Osteocyte (in vitro differentiated cells): ENCODE measurements at places on chromosomes 3 and 15. TPM values are rescaled to one million over a fixed set of nuclear protein-coding genes. Genes with fewer than 3 reads are reported as not detected.

CPNE4 gene
- not detected in 2 replicates for total RNA-seq

PLSCR2 gene
- total RNA-seq: not detected in 2 replicates

TRMT10C gene
- 18.2 and 19.7 TPM in 2 replicates for total RNA-seq

GRAMD2A gene
- 0.47 TPM in 1 of 2 replicates, not detected in the other for total RNA-seq

GRCh38 chr3:55516392-55517030, 29.4 kb upstream of the WNT5A start:
- no peaks in the 10 kb centered on the region for H3K36me3 ChIP-seq
- H3K27ac ChIP-seq: no peak overlapping the region
- peaks cover 17% of the 10 kb centered on the region for H3K27me3 ChIP-seq
- peaks cover 20% of the 10 kb centered on the region for H3K4me1 ChIP-seq
- no peak for DNase-seq
- H3K4me3 ChIP-seq: no peak overlapping the region

DNA sequence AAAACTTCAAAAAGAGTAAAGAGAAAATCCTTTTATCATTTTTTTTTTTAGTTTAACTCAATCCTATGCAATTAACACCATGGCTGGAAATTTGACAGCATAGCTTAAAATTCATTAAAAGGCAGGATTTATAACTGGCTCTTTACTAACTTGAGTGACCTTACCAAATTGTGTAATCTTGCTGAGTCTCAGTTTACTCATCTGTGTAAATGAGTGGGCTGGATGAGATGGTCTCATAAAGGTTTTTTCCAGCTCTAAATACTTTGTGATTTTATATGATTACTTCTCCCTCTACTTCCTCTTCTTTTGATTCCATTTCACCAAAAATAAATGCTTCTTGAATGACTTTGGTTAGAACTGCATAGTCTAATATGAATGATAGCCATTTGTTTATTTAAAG, 234.9 kb upstream of the SATB1 start:
- no peak for DNase-seq
- no peaks in the 10 kb centered on the region for H3K36me3 ChIP-seq
- H3K27ac ChIP-seq: no peak overlapping the region
- no peaks in the 10 kb centered on the region for H3K4me1 ChIP-seq
- H3K27me3 ChIP-seq: no peaks in the 10 kb centered on the region

NECTIN3 gene
- 70.8 and 75.5 TPM in 2 replicates for total RNA-seq

PRSS50 gene
- total RNA-seq: not detected in 2 replicates

GRCh38 chr3:96959901-96960641, 145.7 kb downstream of the EPHA6 start:
- H3K27me3 ChIP-seq: no peaks in the 10 kb centered on the region
- no peaks in the 10 kb centered on the region for H3K36me3 ChIP-seq
- H3K4me3 ChIP-seq: no peak overlapping the region
- DNase-seq: no peak
- peaks cover 11% of the 10 kb centered on the region for H3K4me1 ChIP-seq

UPK1B gene
- total RNA-seq: 0.24 TPM in 1 of 2 replicates, not detected in the other

DNA sequence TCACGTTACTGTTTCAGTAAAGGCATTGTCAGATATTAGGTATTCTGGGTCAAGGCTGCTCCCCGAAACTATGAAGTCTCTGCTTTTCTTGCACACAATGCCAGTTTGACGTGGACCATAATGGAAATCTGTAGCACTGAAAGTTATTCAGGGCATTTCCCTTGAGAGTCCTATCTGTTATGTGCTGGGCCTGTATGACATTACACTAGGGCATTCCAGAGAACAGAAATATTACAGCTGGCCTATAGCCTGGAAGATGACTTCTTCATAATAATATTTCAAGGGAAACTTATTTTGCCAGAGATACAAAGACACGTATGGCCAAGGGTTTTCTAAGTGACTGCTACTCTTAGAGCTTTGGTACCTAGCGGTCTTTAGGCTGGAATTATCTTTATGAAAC, 613.6 kb upstream of the CBLB start:
- H3K27ac ChIP-seq: no peak overlapping the region
- no peaks in the 10 kb centered on the region for H3K27me3 ChIP-seq
- DNase-seq: no peak
- H3K4me3 ChIP-seq: no peak overlapping the region
- H3K36me3 ChIP-seq: peaks cover 2% of the 10 kb centered on the region
